Endothelial cell of coronary artery (primary cell): ENCODE measurements at places on chromosomes 13 and 19. TPM values are rescaled to one million over a fixed set of nuclear protein-coding genes. Genes with fewer than 3 reads are reported as not detected.

Gene WTIP
- total RNA-seq = 37.2 and 43.2 TPM in 2 replicates

Gene SLC15A1
- total RNA-seq = under 0.01 TPM in 1 of 2 replicates, not detected in the other

Gene FDX2
- total RNA-seq = 16.9 and 17.2 TPM in 2 replicates

Gene CPAMD8
- 0.18 and 0.19 TPM in 2 replicates for total RNA-seq

Gene CACNG6
- 1.6 and 3.3 TPM in 2 replicates for total RNA-seq

Gene GTPBP3
- total RNA-seq = 9.7 and 12.7 TPM in 2 replicates

Gene ZNF85
- total RNA-seq = 7.4 and 9.8 TPM in 2 replicates

Gene KLK5
- total RNA-seq = not detected in 2 replicates

Gene RPL28
- 205 and 252 TPM in 2 replicates for total RNA-seq

Gene GFY
- total RNA-seq = not detected in 2 replicates

Gene PABPC3
- 0.09 TPM in 2 replicates for total RNA-seq

Gene KLHL26
- 2.6 and 6.9 TPM in 2 replicates for total RNA-seq

Gene MYO16
- under 0.01 TPM in 1 of 2 replicates, not detected in the other for total RNA-seq

Gene R3HDM4
- 18.2 and 23.4 TPM in 2 replicates for total RNA-seq
